ENCODE measurements at places on chromosomes 12 and 14.

DNA sequence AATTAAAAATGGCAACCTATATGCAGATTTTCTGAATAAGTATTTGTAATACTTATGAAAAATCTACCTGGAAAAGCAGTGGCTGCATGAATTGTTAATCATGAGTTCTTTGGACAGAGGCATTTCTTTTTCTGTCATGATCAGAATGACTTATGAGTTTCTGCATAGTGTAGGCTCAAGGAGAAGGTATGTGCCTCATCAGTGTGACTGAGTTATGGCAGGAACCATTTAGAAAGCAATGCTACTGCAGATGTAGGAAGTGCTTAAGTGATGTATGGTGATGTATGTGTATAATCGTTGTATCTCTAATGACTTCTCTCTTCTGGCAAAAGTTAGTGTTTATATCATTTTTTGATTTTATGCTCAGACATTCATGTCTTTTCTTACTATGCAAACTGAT lies 816.4 kb upstream of the FBXO33 start:
- DNase-seq, result no peak

- no peak for DNase-seq
Measured at GRCh38 chr12:126727218-126728075, 1539.5 kb upstream of the TMEM132C start.

DNA sequence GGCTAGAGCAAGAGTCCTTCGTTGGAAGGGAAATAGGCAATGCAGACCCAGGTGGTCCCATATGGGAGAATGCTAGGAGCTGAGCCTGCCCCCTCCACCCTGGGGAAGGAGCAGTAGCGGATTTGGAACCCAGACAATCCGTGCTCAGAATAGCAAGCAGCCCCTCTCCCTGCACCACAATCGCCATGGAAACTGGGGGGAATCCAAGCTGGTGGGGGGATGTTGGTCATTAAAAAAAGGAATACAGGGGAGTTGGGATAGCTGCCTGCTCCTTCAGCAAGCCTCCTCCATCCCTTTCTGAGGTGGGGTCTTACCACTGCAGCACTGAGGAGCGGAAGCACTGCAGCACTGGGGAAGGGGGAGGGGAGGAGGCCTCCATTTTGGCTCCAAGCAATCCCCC lies 2.9 kb downstream of the RND1 start:
- no peak for DNase-seq

GRCh38 chr12:88202500-88202899 lies 60.4 kb downstream of the TMTC3 start:
- no peak for DNase-seq

DNA sequence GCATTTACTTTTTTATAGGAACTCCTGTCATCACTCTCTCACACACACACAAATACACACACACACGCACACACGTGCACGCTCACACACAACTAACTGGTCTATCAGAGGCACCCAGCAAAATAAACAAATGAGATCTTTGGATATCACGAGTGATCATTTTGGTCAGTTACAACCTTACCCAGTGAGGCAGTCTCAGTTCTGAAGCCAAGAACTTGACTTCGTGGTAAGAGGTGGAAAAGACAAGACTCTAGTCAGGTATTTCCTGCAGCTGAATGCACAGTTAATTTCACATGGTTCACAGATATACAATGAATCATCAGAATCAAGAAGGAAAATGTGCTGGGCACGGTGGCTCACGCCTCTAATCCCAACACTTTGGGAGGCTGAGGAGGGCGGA lies 39.4 kb downstream of the ATF7 start:
- DNase-seq, result no peak

DNA sequence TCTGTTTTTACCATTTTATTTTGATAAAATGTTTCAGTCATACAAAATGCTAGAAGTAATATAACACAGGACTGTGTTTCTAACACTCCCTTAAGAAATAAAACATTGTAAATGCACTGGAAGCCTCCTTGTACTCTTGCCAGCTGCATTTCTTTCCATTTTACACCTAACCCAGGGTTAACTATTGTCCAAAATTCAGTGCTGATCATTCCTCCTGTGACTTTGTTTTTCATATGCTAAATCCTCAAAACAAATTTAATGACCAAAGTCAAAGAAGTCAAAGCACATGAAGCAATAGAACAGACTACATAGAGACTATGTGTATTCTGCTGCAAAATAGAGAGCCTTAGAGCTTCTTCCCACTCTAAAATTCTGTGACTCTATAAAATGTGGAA lies 420.3 kb upstream of the PRICKLE1 start:
- no peak for DNase-seq

DNA sequence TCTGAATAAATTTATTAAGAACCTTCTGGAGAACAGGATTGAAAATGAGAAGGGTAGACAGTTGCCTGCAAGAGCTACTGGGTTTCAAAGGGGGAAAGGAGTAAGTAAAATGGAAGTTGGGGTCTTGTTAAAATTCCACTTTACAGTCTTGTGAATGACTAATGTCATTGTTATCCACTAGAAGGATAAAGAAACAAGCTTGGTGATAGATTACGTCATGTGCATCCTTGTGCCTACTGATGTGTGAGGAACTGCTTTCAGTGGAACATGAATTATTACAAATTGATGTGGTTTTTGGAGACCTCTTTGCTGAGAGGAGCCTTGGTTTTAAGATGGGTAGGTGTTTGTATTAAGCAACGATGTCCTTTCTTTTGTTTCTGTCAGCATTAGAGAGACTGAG lies 272.5 kb upstream of the PRICKLE1 start:
- DNase-seq, result no peak

DNA sequence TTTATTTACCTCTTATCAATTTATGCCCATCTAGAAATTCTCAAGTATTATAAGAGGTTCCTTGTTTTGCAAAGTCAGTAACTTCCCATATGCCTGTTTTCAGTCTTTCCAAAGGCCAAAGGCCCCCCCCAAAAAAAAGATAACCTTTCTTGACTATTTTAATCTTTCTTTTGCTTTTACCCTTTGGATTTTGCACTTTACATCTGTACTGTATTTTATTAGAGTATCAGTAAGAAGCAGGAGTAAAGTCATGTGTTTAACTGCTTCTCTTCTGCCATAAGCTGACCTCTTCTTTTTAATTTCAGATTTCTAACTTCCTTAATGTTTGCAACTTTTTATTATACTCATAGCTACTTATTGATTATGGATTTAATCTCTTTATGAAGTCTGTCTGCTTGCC lies 716.4 kb upstream of the NOVA1 start:
- DNase-seq, result no peak

DNA sequence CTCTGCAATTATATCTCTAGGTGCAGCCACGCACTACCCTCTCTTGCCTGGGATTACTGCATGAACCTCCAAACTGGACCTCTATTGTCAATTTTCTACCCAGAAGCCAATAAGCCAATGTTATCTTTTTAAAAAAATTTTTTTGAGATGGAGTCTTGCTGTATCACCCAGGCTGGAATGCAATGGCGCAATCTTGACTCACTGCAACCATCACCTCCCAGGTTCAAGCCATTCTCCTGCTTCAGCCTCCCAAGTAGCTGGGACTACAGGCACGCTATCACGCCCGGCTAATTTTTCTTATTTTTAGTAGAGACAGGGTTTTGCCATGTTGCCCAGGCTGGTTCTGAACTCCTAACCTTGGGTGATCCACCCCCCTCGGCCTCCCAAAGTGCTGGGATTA lies 11.2 kb upstream of the PXN start:
- no peak for DNase-seq

GRCh38 chr14:70096866-70097265 lies 91.9 kb downstream of the SLC8A3 start:
- no peak for DNase-seq

DNA sequence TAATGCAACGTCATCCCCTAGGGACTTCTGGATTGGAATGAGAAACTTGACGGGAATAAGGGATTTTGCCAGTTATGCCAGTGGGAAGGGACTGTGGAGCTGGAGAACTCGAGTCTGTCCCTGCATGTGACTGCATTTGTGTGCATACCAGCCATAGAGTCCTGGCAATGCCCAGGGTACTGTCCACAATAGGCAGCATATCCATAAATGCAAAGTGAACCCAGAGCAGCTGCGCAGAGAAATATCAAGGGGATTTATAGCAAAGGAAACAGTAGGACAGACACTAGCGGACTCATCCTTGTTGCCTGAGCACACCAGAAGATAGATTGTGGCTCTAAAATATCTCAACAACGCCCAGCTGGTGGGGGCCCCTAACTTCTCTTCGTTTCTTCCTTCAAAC lies 247.1 kb upstream of the SRRM4 start:
- DNase-seq, result no peak

- DNase-seq, result peak; percentile 68
Measured at GRCh38 chr14:21846227-21846885, 172.7 kb upstream of the OR4E1 start.

DNA sequence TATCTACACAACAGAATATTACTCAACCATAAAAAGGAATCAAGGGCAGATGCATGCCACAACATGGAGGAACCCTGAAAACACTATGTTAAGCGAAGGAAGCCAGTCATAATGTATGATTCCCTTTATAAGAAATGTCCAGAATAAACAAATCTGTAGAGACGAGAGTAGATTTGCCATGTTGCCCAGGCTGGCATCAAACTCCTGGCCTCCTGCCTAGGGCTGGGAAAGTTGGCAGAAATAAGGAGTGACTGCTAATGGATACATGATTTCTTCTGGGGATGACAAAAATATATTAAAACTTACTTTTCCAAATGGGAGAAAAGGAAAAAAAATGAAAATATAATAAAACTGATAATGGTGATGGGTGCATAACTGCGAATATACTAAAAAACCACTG lies 10.9 kb downstream of the CLIP1 start:
- DNase-seq, result no peak

GRCh38 chr12:99153293-99153692 lies 494.3 kb upstream of the GARIN6 start:
- DNase-seq, result no peak

DNA sequence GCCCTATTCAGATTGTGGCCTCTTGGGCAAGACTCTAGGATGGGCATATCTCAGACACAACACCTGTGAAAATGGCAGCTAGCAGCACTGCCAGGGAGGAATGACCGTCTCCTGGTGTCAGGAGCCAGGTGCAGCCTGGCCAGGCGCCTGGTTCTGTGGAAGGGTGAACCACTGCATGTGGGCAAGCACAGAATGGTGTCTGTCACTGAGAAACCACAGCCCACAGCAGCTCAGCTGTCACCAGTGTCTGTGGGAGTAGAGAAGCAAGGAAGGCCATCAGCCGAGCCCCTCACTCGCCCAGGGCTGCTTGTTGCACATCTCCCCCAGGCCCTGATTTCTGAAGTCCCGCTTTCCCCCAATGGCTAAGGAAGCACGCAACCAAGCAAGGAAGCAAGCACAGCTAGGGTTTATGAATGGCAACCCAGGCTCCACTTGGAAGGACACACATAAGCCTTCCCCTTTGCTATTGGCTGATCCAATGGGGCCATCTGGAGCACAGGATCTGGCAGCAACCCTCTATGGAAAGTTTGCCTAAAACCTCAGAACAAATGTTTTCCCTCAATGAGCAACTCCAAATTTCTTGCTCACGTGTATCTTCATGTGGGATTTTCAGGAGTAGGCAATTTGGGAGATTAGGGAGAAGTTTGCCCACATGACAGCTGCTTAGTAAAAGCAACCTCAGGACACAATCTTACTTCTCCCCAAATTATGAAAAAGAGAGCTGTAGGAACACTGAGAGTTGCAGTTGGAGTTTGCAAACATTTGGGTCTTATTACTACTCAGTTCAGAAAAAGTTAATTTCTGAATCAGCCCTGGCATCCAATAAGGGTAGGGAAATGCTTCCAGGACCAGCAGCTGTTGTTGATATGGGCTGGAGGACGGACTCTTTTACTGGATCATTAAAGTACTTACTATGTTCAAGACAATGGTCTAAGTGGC lies 44.7 kb downstream of the GPHB5 start:
- DNase-seq, result no peak

- DNase-seq, result no peak
Measured at GRCh38 chr14:89507521-89507920, 90.5 kb upstream of the FOXN3 start.

DNA sequence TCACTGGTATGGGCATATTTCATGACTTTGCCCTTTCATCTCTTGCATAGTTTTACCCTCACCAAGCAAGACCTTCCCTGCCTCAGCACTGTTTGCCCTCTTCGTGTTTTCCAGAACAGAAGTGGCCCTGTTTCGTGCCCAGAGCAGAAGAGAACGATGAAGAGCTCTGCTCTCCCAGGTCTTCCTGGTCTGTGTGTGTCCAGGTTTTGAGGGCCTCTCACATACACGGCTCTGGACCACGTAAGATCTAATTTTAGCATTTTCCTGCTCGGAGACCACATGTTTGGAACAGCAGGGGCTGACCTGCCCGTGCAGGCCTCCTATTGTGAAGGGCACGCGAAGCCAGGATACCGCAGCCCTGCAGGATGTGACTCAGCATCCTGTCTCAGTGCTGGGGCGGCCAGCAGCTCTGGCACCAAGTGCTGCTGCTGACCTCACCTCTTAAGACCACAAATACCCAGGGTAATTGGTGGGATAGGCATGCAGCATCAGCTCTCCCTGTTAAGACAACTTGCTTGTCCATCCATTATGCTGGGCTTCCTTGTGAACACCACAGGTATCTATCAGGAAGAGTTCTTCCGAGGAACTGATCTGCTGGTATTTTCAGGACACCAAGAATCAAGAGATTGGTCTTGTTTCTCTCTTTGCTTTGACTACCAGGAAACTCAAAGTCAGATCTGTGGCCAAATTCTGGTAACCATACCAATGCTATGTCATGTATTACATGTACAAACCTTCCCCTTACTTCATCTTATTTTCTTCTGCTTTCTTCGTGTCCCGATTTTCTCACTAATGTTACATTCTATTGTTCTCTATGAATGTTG lies 19.0 kb downstream of the SSH1 start:
- DNase-seq, result peak; percentile 44

- DNase-seq, result no peak
Measured at GRCh38 chr14:34460295-34460694, 1.7 kb downstream of the SPTSSA start.

DNA sequence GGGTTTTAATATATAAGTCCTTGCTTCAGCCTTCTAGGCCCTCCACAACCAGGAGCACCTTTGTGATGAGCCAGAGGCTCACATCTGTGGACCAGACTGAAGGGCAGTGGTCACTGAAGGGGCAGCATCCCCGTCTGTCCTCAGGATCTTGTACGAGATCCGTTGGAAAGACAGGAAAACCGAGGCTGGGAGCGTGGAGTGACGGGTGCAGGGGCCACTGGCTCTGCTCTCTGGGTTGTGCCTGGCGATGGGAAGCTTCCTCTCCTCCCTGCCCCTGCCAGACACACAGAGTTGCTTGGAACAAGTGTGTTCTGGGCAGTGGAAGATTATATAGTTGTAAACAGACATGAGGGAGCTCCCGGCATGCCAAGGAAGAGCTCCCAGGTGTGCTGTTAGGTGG lies 48.0 kb downstream of the AACS start:
- DNase-seq, result no peak

Measured in naive thymus-derived CD8-positive, alpha-beta T cell (primary cell).